ENCODE measurements at places on chromosomes 1 and 21.

DNA sequence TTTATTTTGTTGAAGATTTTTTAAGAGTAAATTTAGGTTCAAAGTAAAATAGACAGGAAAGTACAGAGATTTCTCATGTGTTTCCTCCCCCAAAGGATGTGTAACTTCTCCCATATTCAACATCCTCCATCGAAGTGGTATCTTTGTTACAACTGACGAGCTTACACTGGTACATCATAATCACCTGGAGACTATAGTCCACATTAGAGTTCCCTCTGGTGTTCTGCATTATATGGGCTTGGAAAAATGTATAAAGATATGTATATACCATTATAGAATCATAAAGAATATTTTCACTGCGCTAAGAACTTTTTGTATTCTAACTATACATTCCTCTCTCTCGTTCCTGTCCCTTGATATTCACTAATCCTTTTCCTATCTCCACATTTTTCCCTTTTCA is 203.7 kb downstream of the AMY1C start:
- DNase-seq = peak; percentile 16

GRCh38 chr1:147673406-147673805 is 3.1 kb upstream of the ACP6 start:
- no peak for DNase-seq

DNA sequence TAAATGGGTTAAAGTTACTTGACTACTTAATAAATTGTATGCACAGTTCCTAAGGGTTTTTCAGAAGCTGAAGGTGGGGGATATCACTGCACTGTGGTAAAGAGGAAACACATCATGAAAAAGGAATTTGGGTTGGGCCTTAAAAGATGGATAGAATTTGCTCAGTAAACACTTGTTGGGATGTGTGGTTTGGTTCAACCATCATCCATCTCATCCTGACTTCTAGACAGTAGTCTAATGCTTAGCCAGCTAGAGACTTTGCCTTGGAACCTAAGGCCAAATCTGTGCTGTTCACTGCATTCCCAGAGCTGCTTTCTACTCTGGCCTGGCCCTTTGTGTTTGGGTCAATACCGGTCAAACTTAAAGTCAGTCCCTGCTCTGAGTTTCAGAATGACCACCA is 30.6 kb downstream of the LY9 start:
- DNase-seq = no peak

DNA sequence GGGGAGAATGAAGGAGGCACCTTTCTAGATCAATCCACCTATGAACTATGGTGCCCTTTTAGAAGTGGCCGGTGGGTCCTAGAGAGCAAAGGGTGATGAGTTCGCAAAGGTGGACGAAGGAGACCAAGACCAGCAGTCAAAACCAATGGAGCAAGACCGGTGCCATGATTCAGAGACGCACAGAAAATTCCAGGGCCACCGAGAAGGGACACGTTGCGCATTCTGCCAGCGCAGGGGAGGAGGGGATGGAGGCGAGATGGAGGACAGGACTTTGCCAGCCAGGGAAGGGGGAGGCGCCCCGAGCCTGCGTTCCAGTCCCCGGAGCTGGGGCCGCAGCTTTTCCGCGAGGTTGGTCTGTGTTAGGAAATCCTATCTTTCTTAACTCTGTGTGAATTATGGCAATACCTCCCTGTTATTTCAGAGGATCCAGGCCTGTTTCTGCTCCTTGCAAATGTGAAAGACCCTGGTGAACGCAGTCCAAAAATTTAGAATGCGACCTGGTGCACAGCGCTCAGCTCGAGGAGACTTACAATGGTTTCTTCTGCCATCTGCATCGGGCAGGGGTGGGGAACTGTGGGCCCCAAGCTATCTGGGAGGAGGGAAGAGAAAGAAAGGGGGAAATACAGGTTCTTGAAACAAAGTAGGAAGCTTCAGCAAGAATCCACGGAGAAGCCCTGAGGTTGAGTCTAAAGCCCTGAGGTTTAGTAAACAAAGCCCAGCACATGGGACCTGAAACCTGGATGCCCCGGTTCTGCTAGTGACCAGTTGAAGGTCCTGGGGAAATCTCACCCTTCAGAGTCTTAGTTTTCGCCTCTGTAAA is 129.4 kb downstream of the MRPS6 start:
- DNase-seq = no peak

DNA sequence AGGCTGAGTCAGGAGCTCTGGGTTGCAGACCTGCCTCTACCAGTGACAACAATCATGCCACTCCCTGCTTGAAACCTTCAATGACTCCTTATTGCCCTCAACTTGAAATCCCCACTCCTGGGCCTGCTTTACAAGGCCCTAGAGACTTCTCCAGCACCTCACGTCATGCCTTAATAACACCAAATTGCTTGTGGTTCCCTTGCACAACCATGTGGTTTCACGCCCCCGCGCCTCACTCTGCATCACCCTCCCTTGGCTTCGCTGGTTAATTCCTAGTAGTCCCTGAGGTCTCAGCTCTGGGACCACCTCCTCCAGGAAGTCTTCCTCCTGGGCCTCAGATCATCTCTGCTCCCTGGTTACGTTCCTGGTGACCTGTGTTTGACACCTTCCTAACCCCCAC is 33.0 kb downstream of the EPHA2 start:
- peak; percentile 71 for DNase-seq

GRCh38 chr1:19922015-19922688 is 1.3 kb downstream of the PLA2G2E start:
- no peak for DNase-seq

All from adipocyte (in vitro differentiated cells).